Caco-2 (cell line): ENCODE measurements at places on chromosomes 7 and 10. TPM values are rescaled to one million over a fixed set of nuclear protein-coding genes. Genes with fewer than 3 reads are reported as not detected.

DNA sequence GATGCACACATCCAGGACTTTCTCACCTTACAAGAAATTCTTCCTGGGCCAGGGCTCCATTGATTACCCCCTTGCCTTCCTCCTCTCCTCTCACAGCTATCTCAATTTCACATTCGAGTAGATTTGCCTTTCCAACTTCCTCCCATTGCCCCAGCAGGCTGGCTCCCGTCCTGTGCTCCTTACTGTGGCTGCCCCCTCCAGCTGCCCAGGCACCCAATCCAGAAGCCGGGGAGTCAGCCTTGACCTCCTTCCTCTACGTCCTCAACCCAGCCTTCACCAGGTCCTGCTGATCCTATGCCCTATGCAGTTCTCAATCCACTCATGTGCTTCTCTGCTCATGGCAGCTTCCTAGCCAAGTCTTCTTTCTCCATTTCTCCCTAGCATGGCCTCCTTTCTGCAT is 85.7 kb upstream of the GPR26 start:
- no peak overlapping the region for H3K27ac ChIP-seq
- peaks cover 1% of the 10 kb centered on the region for H3K27me3 ChIP-seq
- no peak overlapping the region for H3K4me3 ChIP-seq
- no peak for DNase-seq

DNA sequence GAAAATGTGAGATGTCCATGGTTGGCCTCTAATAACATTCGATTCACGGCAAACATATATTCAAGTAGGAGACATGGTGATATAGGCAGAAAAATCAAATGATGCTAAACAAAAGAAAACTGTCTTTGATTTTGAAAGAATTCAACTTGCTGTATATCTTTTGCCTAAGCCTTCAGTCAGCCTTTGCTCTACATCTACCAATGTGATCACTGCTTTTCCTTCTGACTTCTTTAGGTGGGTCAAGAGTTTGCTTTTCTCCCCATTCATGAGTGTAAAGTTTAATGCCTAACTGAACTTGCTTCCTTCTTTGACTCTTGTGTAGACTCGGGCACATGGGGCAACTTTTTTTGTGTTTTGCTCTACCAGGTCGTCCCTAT is 417 bp upstream of the HIF1AN start:
- no peaks in the 10 kb centered on the region for H3K27me3 ChIP-seq
- DNase-seq: no peak
- H3K4me3 ChIP-seq: peak overlapping the region; percentile 14
- H3K27ac ChIP-seq: no peak overlapping the region

Gene CLRN3
- 0.93 and 1.1 TPM in 2 replicates for total RNA-seq

Gene PHF14
- 40.6 and 41.6 TPM in 2 replicates for total RNA-seq

DNA sequence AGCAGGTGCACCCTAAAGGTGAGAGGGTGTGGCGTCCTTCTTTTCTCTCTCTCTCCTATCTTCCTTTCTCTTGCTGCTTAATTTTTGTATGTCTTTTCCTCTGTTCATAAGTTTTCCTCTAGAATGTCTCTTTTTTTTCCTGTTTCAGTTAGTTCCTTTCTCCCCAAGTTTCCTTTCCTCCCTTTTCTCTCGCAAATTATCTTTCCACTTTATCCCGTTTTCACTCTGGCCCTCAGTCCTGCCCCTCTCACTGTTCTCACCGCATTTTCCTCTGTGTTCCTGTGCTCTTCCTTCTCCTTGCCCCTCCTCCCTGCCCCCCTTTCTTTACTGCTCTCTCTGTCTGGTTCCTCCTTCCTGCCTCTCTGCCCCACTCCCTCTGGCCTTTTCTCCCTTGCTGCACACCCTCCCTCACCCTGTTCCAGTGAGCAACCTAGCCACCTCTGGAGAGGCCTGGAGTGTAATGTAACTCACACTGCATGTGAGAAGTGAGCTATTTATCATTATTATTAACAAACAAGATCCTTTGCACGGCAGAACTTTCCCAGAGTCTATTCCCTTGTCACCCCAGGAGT is 158.5 kb downstream of the C10orf105 start:
- no peak for DNase-seq
- no peaks in the 10 kb centered on the region for H3K4me1 ChIP-seq
- no peak overlapping the region for H3K27ac ChIP-seq
- H3K4me3 ChIP-seq: no peak overlapping the region
- no peaks in the 10 kb centered on the region for H3K36me3 ChIP-seq

DNA sequence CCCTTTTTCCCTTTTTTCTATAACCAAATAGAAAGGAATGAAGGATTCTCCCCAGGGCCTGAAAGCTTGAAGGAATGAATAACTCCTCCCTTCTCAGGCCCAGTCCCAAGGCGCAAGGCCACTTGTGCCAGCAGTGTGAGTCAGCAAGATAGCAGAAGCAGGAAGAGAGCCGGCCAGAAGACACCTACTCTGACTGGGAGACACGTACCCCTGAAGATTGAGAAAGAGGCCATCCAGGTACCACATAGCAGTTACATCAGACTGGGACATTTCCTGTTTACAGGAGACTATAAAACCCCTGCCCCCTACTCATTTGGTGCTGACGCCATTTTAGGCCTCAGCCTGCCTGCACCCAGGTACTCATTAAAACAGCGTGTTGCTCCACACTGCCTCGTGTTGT is 65.5 kb downstream of the LRRC17 start:
- DNase-seq: no peak
- no peaks in the 10 kb centered on the region for H3K4me1 ChIP-seq
- H3K27ac ChIP-seq: no peak overlapping the region
- H3K4me3 ChIP-seq: no peak overlapping the region

- no peaks in the 10 kb centered on the region for H3K4me1 ChIP-seq
- no peaks in the 10 kb centered on the region for H3K27me3 ChIP-seq
- H3K36me3 ChIP-seq: no peaks in the 10 kb centered on the region
- no peak overlapping the region for H3K4me3 ChIP-seq
These were observed 9.4 kb upstream of the ZWINT start for GRCh38 chr10:56370217-56371113.

DNA sequence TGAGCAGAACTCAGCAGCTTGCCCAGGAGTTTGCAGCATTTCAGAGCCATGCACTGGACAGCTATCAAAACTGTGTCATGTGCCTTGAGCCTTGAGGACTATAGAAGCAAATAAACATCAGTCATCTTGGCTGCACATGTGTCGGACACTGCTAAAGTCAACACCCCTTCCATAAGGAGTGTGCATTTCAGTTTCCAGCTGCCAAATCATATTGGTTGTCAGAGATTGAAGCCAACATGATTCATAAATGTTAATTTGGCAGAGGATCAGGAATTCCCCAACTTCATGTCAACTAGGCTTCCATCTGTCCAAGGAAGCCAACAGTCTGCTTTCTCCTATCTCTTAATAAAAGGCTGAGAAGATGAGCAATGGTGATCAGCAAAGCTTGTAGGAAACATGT is 32.8 kb downstream of the SLC16A12 start:
- H3K36me3 ChIP-seq: no peaks in the 10 kb centered on the region
- no peak overlapping the region for H3K4me3 ChIP-seq
- no peaks in the 10 kb centered on the region for H3K4me1 ChIP-seq
- H3K27ac ChIP-seq: no peak overlapping the region
- no peak for DNase-seq
- no peaks in the 10 kb centered on the region for H3K27me3 ChIP-seq

DNA sequence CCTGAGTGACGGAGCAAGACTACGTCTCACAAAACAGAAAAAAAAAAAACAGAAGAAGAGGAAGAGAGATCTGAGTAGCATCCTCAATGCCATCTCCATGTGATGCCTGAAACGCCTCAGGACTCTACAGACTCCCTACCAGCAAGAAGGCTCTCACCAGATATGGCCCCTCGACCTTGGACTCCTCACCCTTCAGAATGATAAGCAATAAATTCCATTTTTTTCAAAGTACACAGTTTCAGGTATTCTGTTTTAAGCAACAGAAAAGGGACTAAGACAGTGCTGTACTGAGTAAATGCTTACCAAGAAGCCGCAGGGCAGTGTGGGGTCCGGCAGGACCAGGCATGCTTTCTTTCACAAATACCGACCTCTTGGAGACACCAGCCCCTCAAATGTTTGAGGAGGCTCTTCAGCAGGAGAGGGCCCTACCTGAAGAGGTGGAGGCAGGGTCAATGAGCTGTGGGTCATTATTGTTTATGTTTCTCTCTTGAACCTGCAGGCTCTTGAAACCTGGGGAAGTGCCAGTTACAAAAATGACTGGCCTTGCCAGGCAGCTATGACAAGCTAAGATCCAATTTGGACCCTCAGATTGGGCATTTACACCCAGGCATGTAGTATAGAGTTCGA is 204.1 kb upstream of the LYZL1 start:
- H3K27me3 ChIP-seq: no peaks in the 10 kb centered on the region
- no peaks in the 10 kb centered on the region for H3K36me3 ChIP-seq
- peak overlapping the region; percentile 32 for H3K27ac ChIP-seq
- peak; percentile 15 for DNase-seq
- H3K4me3 ChIP-seq: no peak overlapping the region
- peaks cover 23% of the 10 kb centered on the region for H3K4me1 ChIP-seq

Gene SLC26A3
- total RNA-seq: 0.79 and 2.0 TPM in 2 replicates

- no peaks in the 10 kb centered on the region for H3K4me1 ChIP-seq
- H3K27ac ChIP-seq: no peak overlapping the region
- no peak overlapping the region for H3K4me3 ChIP-seq
- no peaks in the 10 kb centered on the region for H3K27me3 ChIP-seq
- no peak for DNase-seq
- no peaks in the 10 kb centered on the region for H3K36me3 ChIP-seq
These were observed 32.3 kb downstream of the CALD1 start for GRCh38 chr7:134811765-134812164.

Gene KMT2E
- 61.4 and 63.1 TPM in 2 replicates for total RNA-seq

DNA sequence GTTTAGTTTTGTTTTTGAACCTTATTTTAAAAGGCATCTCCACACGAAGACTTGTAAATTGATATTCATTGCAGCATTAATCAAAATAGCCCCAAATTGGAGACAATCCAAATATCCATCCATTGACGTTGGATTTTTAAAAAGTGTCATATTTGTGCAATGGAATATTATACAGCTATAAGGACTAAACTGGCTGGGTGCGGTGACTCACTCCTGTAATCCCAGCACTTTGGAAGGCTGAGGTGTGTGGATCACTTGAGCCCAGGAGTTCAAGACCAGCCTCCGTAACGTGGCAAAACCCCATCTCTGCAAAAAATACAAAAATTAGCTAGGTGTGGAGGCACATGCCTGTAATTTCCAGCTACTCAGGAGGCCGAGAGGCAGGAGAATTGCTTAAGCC is 35.1 kb downstream of the XRCC2 start:
- H3K27me3 ChIP-seq: no peaks in the 10 kb centered on the region
- no peaks in the 10 kb centered on the region for H3K4me1 ChIP-seq
- no peaks in the 10 kb centered on the region for H3K36me3 ChIP-seq
- no peak overlapping the region for H3K4me3 ChIP-seq

Gene ICA1
- total RNA-seq: 30.7 and 34.2 TPM in 2 replicates

Gene OPN1SW
- total RNA-seq: not detected in 2 replicates

Gene CXCL12
- 0.27 TPM in 1 of 2 replicates, not detected in the other for total RNA-seq

GRCh38 chr7:36564489-36564888 is 159.8 kb downstream of the AOAH start:
- H3K27ac ChIP-seq: no peak overlapping the region
- no peaks in the 10 kb centered on the region for H3K4me1 ChIP-seq
- no peak for DNase-seq

GRCh38 chr7:12637819-12638592 is 49.4 kb upstream of the ARL4A start:
- H3K4me1 ChIP-seq: peaks cover 20% of the 10 kb centered on the region; the same call in 1 of the 2 replicates
- no peaks in the 10 kb centered on the region for H3K36me3 ChIP-seq
- DNase-seq: no peak
- no peak overlapping the region for H3K4me3 ChIP-seq

GRCh38 chr10:108662975-108663374 is 1260.3 kb downstream of the XPNPEP1 start:
- no peak overlapping the region for H3K27ac ChIP-seq
- no peak for DNase-seq
- H3K36me3 ChIP-seq: no peaks in the 10 kb centered on the region

DNA sequence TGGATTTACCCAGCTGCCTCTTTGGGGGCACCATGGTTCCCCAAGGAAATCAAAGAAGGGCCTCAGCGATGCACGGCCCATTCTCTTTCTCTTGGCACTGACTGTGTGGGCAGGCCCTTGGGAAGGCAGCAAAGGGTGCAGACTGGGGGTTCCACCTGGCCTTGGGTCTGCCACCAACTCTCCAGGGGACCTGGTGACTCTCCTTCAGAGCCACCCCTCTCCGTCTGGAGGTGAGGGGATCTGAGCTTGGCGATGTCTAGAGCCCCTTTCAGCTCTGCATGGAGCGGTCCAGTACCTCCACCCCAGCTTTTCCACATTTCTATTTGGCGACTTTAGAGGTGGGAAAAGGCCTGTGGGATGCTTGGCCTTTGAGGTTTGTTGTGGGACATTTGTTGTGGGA is 69.1 kb downstream of the C10orf120 start:
- H3K4me3 ChIP-seq: no peak overlapping the region
- peaks cover 2% of the 10 kb centered on the region; the same call in 1 of the 2 replicates for H3K27me3 ChIP-seq
- H3K4me1 ChIP-seq: no peaks in the 10 kb centered on the region
- no peaks in the 10 kb centered on the region for H3K36me3 ChIP-seq
- no peak overlapping the region for H3K27ac ChIP-seq
- DNase-seq: no peak

Gene SLIT1
- 0.41 and 0.42 TPM in 2 replicates for total RNA-seq

DNA sequence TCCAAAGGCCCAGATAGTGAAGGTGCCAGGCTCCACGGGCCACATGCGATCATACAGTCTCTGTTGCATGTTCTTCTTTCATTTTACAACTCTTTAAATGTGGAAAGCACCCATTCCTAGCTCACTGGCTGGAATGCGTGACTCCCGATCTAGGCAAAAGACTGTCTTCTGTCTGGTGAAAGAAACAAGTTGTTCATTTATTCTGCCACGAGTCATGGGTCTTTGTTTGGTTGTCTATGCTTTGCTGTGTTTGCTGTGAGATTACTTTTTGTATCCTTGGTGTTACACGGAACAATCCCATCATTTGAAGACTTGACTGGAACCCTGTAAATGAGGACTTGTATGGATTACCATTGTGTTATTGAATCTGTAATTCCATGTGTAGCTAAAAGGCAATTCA is 41.9 kb downstream of the NPVF start:
- no peaks in the 10 kb centered on the region for H3K27me3 ChIP-seq
- H3K4me1 ChIP-seq: peaks cover 6% of the 10 kb centered on the region
- no peaks in the 10 kb centered on the region for H3K36me3 ChIP-seq
- no peak for DNase-seq

GRCh38 chr10:125629758-125630376 is 53.1 kb downstream of the TEX36 start:
- no peaks in the 10 kb centered on the region for H3K36me3 ChIP-seq
- no peak overlapping the region for H3K27ac ChIP-seq
- no peak overlapping the region for H3K4me3 ChIP-seq
- no peaks in the 10 kb centered on the region for H3K4me1 ChIP-seq
- no peak for DNase-seq

- no peak for DNase-seq
- H3K4me3 ChIP-seq: no peak overlapping the region
- H3K27me3 ChIP-seq: no peaks in the 10 kb centered on the region; the same call in 1 of the 2 replicates
- no peaks in the 10 kb centered on the region for H3K36me3 ChIP-seq
These were observed 971 bp downstream of the AEBP1 start for GRCh38 chr7:44104860-44105771.

Gene C7orf25
- 2.7 and 3.2 TPM in 2 replicates for total RNA-seq

- no peaks in the 10 kb centered on the region for H3K27me3 ChIP-seq
- no peak overlapping the region; the same call in 1 of the 2 replicates for H3K4me3 ChIP-seq
- DNase-seq: no peak
- peaks cover 19% of the 10 kb centered on the region for H3K4me1 ChIP-seq
- H3K27ac ChIP-seq: no peak overlapping the region
These were observed 3.4 kb upstream of the GAL3ST4 start for GRCh38 chr7:100171840-100172239.

- no peaks in the 10 kb centered on the region for H3K36me3 ChIP-seq
- H3K27me3 ChIP-seq: no peaks in the 10 kb centered on the region
- no peaks in the 10 kb centered on the region for H3K4me1 ChIP-seq
These were observed 88.1 kb upstream of the NRP1 start for GRCh38 chr10:33422471-33423153.

- no peak overlapping the region for H3K4me3 ChIP-seq
- H3K27me3 ChIP-seq: no peaks in the 10 kb centered on the region
- H3K36me3 ChIP-seq: peaks cover 12% of the 10 kb centered on the region
- DNase-seq: no peak
These were observed 73.3 kb downstream of the ARID5B start for GRCh38 chr10:61974601-61975390.
